ENCODE measurements at places on chromosomes 4 and X. TPM values are rescaled to one million over a fixed set of nuclear protein-coding genes. Genes with fewer than 3 reads are reported as not detected.

DNA sequence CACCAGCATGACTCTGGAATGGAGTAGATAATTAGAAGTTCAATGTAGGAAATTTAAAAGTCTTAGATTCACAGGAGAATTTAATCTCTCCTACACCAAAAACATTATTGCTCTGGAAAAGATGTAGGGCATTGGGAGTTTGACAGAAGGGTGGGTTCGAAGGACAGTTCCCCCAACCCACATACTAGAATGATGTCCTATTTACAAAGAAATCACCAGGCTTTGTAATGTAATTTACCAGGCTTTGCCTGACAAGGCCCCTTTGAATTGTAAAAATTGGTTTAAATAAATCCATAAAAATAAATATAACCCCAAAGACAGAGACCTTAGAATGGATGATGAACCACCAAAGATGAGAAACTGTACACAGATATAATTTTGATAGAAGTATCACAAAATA, 399.2 kb upstream of the GRID2 start:
- no peak for DNase-seq
- no peaks in the 10 kb centered on the region for H3K4me1 ChIP-seq
- H3K4me3 ChIP-seq, result no peak overlapping the region
- no peak overlapping the region for H3K27ac ChIP-seq
- H3K27me3 ChIP-seq, result no peaks in the 10 kb centered on the region
- H3K36me3 ChIP-seq, result no peaks in the 10 kb centered on the region

DNA sequence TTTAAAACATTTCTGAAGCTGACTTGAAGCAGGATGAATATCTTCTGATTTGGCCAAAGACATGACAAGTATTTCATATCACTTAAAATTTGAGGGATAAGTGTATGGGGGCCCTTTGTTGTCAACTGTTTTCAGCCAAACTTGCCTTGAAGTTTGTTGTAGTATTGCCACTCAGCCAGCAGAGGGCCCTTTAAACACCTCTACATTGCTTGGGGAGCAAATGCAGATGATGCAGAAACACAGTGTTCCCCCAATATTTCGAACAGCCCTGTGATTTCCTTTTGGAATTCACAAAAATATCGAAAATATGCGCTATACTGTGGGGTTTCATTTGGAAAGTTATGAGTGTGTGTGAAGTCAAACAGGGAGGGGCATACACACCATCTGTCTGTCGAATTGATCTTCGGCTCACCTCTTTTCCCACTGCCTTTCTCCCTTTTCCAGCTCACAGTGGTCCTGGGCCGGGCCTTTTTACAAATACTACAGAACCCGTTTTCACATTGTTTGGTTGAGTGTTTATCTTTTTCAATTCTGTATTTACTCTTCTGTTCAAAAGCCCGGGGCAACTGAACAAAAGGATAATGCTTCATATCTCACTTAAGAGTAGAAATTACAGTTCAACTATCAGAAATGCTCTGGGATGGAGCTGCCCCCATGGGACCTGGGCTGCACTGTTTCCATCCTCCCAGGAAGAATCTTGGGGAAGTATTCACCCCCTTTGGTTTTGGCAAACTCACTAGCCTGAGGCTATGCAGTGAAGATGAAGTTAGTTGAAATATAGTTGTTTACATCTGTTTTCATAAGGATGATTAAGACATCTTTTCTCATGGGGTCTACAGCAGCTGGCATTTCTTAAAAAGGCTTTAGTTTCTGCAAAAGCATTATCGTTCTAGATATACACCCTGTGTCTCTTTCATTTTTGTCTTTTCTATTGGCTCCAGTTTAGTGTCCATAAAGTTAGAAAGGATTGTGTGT, 137.6 kb downstream of the EGF start:
- peaks cover 16% of the 10 kb centered on the region for H3K36me3 ChIP-seq
- no peak overlapping the region for H3K4me3 ChIP-seq
- DNase-seq, result peak; percentile 37
- no peaks in the 10 kb centered on the region for H3K27me3 ChIP-seq

DNA sequence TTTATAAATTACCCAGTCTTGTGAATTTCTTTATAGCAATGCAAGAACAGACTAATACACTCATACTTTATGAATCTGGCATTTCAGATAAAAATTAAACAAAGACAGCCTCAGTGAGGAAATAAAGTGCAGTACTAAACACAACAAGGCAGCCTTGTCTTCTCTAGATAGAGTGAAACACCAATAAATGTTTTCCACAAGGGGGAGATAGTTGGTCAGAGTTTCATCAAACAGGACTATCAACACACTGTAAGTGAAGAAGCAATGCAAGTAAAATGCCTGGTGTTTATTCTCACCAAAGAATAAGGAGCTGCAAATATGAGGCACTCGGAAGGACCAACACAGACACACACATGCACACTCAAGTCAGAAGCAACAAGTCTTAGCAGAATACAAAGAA, 62.8 kb downstream of the FAM9B start:
- no peak overlapping the region for H3K27ac ChIP-seq
- DNase-seq, result no peak
- H3K4me1 ChIP-seq, result no peaks in the 10 kb centered on the region
- H3K36me3 ChIP-seq, result peaks cover 3% of the 10 kb centered on the region

DNA sequence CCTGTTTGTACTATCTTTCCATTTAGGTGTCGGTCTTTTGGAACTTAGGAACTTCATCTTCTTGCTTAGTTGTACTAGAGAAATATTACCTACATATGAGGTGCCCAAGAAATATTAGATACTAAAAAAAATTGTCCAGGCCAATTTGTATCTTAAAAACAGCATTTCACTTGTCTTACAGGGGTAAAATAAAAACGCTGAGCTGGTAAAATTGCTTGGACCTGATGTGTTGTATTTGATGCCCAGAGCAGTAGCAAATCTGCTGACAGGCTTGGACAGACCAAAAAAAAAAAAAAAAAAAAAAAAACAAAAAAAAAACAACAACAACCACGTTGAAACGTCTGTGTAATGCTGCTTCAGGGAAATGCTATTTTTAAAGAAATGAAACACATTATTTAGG, 150.4 kb upstream of the ARX start:
- no peak for DNase-seq
- no peak overlapping the region for H3K4me3 ChIP-seq
- no peaks in the 10 kb centered on the region for H3K36me3 ChIP-seq
- H3K27ac ChIP-seq, result no peak overlapping the region
- peaks cover 15% of the 10 kb centered on the region for H3K27me3 ChIP-seq
- no peaks in the 10 kb centered on the region for H3K4me1 ChIP-seq

- H3K4me3 ChIP-seq, result peak overlapping the region; percentile 99
- peaks cover 61% of the 10 kb centered on the region for H3K27me3 ChIP-seq
- H3K27ac ChIP-seq, result peak overlapping the region; percentile 48
- H3K4me1 ChIP-seq, result peaks cover 50% of the 10 kb centered on the region
- H3K36me3 ChIP-seq, result no peaks in the 10 kb centered on the region
These were observed 2.1 kb downstream of the LEF1 start for GRCh38 chr4:108166441-108167315.

- no peak overlapping the region for H3K4me3 ChIP-seq
- DNase-seq, result no peak
- H3K27ac ChIP-seq, result no peak overlapping the region
- no peaks in the 10 kb centered on the region for H3K36me3 ChIP-seq
- H3K27me3 ChIP-seq, result no peaks in the 10 kb centered on the region
These were observed 660.5 kb upstream of the PABPC4L start for GRCh38 chr4:134862116-134862515.

DNA sequence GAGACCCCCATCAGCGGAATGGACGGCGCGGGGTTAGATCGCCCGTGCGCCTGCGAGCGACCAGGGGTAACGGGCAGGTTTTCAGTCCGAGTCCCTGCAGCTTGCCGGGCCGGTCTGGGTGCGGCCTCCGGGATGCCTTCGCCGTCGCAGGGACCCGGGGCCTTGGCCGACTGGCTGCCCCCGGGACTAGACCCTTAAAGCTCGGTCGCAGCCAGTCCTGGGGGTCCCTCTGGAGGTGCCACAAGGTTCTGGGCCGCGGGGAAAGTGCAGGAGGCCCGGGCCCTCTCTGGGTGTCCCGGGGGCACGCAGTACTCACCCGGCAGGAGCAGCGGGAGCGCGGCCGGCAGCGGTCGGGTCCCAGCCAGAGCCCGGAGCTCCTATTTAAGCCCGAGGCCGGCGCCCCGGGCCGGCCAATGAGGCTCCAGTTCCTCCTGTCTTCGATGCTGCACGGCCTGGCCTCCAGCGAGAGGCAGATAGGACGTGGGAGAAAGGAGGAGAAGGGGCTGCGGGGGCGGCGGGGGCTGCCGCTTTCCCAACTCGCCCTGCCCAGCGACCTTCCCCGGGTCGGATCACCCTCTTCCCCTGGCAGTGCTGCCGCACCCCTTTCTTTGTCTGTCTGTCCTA, at the start of gene SPON2:
SPON2 (minus strand) TSS at position 356 of the 624 bp plus-strand sequence.
- H3K27me3 ChIP-seq, result peaks cover 77% of the 10 kb centered on the region
- no peak for DNase-seq
- peaks cover 9% of the 10 kb centered on the region for H3K4me1 ChIP-seq
- no peaks in the 10 kb centered on the region for H3K36me3 ChIP-seq
- H3K27ac ChIP-seq, result no peak within 1 kb of the TSS

DNA sequence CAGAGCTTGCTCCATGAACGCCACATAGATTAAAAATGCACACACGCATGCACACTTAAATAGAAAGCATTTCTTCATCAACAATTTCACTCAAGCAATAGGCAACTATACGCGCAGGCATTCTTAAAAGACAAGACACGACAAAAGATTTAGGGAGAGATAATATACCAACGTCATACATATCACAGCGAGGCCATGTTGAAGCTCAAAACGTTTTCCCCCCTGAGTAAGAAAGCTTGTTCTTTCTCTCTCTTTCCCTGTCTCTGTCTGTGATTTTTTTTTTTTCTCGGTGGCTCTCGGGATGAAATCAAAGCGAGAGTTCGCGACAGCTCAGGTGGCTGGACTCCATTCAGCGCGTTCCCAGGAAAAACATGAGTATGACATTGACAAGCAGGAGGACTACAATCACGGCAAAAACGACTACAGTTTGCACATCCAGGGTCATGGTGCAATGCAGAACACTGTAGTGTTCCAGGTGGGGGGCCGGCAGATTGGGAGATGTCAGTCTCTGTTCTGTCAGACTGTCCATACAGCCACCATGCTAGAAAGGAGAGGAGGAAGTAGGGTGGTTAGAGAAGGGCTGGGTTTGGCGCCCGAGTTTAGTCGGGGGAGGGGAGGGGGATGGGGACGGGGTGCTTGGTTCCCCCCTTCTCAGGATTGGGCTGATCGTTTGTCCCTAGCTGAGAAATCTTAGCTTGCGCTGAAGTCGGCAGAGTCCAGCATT, 30.7 kb downstream of the ARHGEF9 start:
- DNase-seq, result no peak
- peak overlapping the region; percentile 93 for H3K4me3 ChIP-seq
- H3K4me1 ChIP-seq, result peaks cover 53% of the 10 kb centered on the region
- peaks cover 2% of the 10 kb centered on the region for H3K36me3 ChIP-seq
- peak overlapping the region; percentile 88 for H3K27ac ChIP-seq

DNA sequence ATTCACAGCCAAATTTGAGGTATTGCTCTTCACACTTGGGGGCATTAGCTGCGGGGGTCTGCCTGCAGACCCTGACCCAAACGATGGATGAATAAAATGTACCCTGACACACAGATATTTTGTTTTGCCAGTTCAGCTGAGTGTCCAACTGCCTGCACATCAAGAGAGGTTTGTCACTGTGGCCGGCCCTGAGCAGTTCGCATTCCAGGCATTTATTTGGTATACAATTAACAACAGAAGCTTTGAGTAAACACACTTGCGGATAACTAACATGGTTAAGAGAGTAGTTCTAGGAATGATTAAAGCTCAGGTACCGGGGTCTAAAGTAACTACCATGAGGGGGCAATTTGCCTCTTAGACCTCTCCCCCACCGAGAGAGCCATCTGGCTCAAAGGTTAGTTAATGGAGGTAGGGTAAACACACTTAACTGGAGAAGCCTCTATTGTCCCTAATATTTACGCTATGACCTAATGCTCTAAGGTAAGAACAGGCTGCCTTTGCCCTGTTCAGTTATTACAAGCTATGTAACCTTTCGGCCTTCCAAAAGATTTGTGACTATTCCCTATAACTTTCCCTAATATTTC, 162.0 kb downstream of the SNCA start:
- no peak for DNase-seq
- H3K27me3 ChIP-seq, result no peaks in the 10 kb centered on the region
- H3K4me1 ChIP-seq, result no peaks in the 10 kb centered on the region
- H3K27ac ChIP-seq, result no peak overlapping the region

GRCh38 chr4:125979950-125980349, 665.2 kb downstream of the FAT4 start:
- no peak overlapping the region for H3K27ac ChIP-seq
- no peaks in the 10 kb centered on the region for H3K4me1 ChIP-seq
- H3K36me3 ChIP-seq, result no peaks in the 10 kb centered on the region
- no peak overlapping the region for H3K4me3 ChIP-seq

- no peak overlapping the region for H3K4me3 ChIP-seq
- H3K27me3 ChIP-seq, result peaks cover 6% of the 10 kb centered on the region
- DNase-seq, result no peak
- H3K27ac ChIP-seq, result no peak overlapping the region
- no peaks in the 10 kb centered on the region for H3K36me3 ChIP-seq
- H3K4me1 ChIP-seq, result no peaks in the 10 kb centered on the region
These were observed 3.4 kb upstream of the PNMA5 start for GRCh38 chrX:152997337-152997736.

DNA sequence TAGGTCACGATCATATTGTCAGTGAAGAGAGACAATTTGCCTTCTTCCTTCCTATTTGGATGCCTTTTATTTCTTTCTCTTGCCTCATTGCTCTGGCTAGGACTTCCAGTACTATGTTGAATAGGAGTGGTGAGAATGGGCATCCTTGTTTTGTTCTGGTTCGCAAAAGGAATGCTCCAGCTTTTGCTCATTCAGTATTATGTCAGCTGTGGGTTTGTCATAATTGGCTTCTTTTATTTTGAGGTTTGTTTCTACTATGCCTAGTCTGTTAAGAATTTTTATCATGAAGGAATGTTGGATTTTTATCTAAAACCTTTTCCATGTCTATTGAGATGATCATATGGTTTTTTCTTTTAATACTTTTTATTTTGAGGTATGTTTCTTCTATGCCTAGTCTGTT, 152.3 kb upstream of the MAD2L1 start:
- H3K27ac ChIP-seq, result no peak overlapping the region
- no peak overlapping the region for H3K4me3 ChIP-seq
- peaks cover 3% of the 10 kb centered on the region for H3K36me3 ChIP-seq
- DNase-seq, result no peak

CCDC158 gene
- not detected for total RNA-seq

VCX2 gene
- not detected for total RNA-seq

AFP gene
- not detected for total RNA-seq

STOX2 gene
- total RNA-seq, result 26.7 TPM

ATP10D gene
- 7.9 TPM for total RNA-seq

SORBS2 gene
- 34.5 TPM for total RNA-seq

EVC gene
- total RNA-seq, result 26.1 TPM

GPR82 gene
- total RNA-seq, result not detected

Data from neural crest cell (in vitro differentiated cells).